ENCODE measurements at places on chromosomes 2 and 18.
A peak's percentile ranks its signal among the peaks of the same experiment; 100 is the strongest.

GRCh38 chr2:170361090-170361936 is 183.4 kb downstream of the MYO3B start:
- DNase-seq, result peak; percentile 41

GRCh38 chr2:78486565-78486964 is 538.9 kb upstream of the REG3G start:
- DNase-seq, result no peak

GRCh38 chr2:102063487-102063911 is 71.7 kb downstream of the IL1R2 start:
- DNase-seq, result no peak

- no peak for DNase-seq
Observed at GRCh38 chr2:218516614-218517013, 51.5 kb downstream of the USP37 start.

GRCh38 chr18:42632801-42633200 is 482.7 kb downstream of the RIT2 start:
- DNase-seq, result no peak

Measured in activated gamma-delta T cell treated with Interleukin-2 at 50 U/mL for 16 hours (primary cell).